Esophagus squamous epithelium (tissue), 5 donors: ENCODE measurements at places on chromosomes 4 and X. TPM values are rescaled to one million over a fixed set of nuclear protein-coding genes. Genes with fewer than 3 reads are reported as not detected.

GRCh38 chrX:2705046-2705832, 14.1 kb downstream of the CD99 start:
- no peak for DNase-seq

DNA sequence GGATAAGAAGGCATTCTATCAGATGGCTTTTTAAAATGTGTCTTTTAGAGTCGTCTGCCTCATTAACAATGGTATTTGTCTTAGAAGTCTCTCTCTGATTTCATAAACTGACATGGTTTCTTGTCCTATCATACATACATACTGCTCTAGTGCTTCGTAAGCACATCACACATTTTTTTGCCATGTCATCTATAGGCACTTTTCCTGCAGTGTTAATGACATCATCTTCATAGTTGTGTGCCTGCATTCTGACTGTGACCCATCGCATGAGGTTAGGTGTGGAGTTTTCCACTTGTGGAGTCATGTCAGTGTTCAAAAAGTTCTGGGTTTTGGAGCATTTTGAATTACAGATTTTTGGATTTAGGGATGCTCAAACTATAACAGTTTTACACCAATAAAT, 361.6 kb upstream of the SPOCK3 start:
- DNase-seq, result no peak

The CDX4 gene
- total RNA-seq, result not detected

The SPANXD gene
- not detected for total RNA-seq

DNA sequence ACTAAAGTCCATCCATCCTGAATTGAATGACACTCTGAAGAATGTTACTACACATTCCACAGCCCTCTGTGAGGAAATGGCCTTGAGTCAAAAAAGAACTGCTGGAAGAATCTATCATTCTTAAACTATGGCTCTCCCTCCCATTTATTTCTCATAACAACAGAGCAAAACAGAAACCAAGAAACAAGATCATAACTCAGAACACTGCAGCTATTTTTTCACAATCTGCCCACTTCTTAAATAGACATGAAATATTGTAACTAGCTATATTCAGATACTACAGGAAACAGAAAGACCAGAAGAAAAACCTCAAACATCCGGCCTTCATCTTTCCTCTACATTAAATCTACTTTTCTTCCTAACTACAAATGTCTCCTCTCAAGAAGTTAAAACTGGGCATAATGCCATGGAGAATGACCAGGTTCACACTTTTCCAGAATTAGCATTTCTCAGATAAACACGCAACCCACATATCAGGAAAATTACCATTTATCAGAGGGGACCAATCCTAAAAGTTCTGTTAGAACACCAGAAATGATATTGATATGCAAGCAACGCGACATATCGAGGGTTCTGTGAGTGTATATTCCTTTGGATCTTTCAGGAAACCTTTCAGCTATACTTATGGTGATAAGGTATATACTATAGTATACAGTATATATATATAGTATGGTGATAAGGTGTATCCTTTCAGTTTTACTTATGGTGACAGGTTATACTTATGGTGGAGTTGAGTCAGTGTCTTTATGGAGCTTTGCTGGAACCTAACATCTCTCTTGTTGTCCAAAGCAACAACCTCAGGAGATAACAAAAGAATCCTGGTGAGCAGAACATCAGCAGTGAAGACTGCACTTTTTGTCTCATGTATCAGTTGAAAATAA, 60.4 kb upstream of the IRF2 start:
- no peak for DNase-seq
